ENCODE measurements at places on chromosomes 7 and 10.

DNA sequence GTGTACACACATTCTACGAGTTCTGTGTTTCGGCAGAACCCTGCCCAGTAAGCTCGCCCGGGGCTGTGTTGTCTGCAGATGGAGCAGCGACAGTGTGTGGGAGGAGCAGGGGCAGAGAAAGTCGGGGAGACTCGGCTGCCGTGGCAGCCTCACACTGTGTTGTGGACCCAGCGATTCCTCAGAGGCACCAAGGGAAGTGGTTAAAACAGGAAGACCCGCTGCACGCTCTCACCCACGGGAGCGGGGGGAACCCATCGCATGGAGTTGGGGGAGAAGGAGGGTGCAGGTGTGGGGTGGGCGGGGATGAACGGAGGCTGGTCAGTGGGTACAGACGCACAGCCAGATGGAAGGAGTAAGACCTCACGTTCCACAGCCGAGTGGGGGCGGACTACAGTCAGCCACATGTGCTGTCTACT lies 250.2 kb downstream of the ELFN1 start:
- no peak for DNase-seq

- DNase-seq, result no peak
Observed at GRCh38 chr10:101766306-101766705, 9.6 kb downstream of the FGF8 start.

GRCh38 chr10:24952707-24953645 lies 570 bp upstream of the PRTFDC1 start:
- peak; percentile 63 for DNase-seq

DNA sequence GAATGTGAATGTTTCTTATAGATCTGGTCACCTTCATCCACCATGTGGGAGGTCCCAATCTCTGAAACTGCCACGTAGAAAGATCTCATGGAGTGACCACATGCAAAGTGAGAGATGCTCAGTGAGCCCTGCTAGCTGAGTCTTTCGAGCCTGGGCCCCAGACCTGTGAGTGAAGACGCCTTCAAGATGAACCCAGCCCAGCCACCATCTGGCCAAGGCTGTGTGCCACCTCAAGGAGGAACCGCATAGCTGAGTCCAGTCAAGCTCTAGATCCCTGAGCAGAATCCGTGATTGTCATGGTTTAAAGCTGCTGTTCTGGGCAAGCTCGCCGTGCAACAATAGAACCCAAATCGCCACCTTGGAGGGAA lies 20.2 kb upstream of the PPIF start:
- DNase-seq, result no peak

DNA sequence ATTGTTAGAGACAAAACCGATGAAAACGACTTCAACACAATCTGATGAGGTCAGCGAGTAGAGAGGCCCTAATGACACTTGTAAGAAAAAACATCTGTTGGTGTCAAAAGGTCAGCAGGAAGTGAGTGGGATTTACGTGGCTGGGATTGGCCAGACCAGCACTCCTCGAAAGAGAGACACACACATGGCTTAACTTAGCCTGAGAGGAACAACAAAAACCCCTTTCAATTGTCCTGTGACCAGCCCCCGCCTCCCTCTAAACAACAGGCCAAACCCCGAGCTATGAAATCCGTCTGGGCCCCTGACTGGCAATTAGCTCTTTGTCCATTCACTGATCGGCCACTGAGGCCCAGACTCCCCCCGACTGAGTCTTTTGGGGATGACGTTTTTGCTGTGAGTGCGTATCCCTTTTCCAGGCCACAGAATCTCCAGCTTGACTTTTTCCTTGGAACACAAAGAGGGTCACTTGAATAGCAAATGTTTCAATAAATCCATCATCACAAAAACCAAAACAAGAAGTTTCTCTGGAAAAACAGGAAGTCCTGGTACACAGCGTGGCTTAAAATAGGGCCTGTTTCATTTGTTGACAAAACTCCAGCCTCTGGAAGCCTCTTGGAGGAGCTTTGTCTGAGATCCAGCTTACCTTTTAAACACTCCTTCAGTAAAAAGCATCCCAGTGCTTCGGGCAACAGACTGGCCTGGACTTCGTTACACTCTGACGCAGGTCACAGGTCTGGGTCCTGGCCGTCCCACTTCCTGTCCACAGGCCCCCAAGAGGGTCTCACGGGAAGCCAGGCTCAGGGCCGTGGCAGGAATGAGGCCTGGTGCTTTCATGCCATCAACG lies 103.0 kb downstream of the CTBP2 start:
- DNase-seq, result peak; percentile 91

DNA sequence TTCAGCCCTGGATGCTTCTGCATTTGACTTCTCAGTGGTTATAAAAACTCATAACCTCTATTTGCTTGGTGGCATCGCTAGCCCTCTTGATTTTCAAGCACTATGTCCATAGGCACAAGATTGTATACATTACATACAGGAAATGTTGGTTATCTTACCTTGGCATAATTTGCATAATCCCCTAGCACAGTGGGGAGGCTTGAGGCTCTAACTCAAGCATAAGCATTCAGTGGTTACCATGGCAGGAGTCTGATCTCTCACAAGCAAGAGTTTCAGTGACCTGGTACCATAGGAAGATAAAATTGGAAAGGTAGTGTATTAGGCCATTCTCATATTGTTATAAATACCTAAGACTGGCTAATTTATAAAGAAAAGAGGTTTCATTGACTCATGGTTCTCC lies 121.8 kb downstream of the PLXDC2 start:
- DNase-seq, result no peak

GRCh38 chr10:69367469-69367868 lies 49.2 kb downstream of the TACR2 start:
- DNase-seq, result no peak

DNA sequence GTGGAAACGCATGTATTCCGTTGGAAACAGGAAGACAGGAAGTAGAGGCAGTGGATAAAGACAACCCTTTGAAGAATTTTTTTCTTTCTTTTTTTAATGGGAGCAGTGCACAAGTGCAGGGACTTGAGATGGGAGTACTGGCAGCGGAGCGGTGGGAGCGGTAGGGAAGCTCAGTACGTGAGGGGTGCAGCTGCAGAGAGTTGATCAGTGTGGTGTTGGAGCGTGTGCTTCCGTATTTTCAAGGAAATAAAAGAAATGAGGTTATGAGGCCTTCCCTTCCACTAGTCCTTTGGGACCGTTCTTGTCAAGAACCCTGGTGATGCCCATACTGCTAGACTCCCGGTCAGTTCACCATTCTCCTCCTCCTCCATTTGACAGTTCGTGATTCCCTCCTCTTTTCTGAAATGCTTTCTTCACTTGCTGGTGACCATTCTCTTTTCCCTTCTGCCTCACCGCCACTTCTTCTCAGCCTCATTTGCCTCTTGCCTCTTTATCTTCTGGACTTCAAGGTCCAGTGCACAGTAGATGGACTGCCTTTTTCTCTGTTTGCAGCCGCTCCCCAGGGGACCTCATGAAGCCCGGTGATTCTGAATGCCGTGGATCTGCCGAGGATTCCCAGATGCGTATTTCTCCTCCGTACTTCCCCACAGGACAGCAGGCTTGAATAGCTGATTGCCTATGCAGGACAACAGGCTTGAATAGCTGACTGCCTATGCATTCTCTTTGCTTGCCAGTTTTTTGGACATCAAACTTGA lies 39.1 kb upstream of the TMEM236 start:
- DNase-seq, result peak; percentile 12

DNA sequence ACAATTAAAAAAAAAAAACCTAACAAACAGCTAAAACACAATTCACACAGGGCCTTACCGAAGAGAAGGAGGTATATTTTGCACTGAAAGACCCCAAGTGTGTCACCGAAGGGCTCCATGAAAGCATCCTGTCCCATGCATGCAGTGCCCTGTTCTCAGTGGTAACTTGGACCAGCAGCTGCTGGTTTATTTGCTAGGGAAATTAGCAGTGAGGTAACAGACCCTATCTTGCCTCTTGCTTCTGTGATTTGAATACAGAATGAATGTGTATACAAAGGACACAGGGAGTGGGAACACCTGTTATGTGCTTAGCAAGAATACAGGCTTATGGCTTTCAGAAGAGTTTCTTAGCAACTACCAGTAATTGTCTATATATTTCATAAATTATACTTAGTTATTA lies at the start of gene HEPACAM2:
Gene HEPACAM2, minus strand, starts transcription at position 160 of the 400 bp plus-strand sequence.
- DNase-seq, result no peak
